ENCODE measurements at places on chromosomes 7 and 10.

DNA sequence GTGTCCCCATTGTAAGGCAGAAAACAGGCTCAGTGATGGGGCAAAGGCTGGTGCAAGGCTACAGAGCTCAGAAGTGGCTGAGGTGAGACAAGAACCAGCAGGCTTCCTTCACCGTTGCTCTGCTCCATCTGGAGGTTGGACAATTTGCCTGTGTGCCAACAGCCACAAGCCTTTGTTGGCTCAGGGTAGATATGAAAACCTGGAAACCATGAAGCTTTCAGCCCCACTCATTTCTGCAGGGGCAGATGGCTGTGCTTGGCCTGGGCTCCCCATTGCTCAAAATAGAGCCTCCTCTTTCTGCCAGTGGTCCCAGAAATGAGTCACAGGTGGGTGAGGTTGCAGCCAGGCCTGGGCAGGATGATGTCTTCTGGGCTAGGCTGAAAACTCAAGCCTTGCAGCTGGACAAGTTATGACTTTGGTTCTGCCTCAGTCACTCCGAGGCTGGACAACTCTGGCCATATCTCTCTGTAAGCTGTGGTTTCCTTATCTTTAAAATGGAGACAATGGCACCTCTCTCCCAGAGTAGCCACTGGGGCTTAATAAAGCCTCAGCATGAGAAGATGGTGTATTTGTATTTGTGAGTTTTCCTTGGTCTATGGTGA, 12.2 kb upstream of the ZNF273 start:
- no peak for DNase-seq

- no peak for DNase-seq
These were observed 1172.3 kb upstream of the LRRTM3 start for GRCh38 chr10:65753532-65753931.

DNA sequence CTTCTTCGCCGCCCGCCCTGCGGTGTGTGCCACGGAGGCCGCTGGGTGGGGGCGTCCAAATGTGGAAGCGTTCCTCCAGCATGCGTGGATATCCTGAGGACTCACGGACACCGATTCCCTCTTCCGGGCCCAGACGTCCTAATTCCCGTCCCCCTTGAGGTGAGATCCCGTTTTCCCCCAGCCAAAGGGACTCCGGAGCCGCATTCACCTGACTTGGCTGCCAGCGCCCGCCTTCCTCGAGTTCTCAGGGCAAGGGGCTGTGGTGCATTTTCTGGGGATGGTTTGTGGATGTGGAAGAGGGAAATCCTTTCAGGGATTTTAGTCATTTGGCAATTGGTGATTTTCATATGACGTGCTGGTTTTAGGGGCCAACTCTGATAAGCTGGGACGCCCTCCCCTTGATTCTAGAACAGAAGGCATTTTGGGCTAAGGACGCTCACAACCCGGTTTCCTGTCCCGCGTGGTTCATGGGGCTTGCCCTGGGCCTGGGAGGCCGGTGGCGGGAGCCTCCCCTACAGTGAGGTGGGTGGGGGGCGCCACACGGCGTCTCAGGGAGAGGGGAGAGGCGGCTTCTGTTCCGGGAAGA, 165.4 kb downstream of the ACTR3B start:
- DNase-seq: peak; percentile 30

- no peak for DNase-seq
These were observed 231.6 kb upstream of the FOXK1 start for GRCh38 chr7:4450483-4450882.

- DNase-seq: no peak
These were observed 164.6 kb downstream of the PTEN start for GRCh38 chr10:88028072-88028471.

GRCh38 chr10:103947799-103948516, 19.0 kb upstream of the SLK start:
- no peak for DNase-seq

- peak; percentile 59 for DNase-seq
These were observed 49.0 kb upstream of the LYZL1 start for GRCh38 chr10:29239569-29240472.

DNA sequence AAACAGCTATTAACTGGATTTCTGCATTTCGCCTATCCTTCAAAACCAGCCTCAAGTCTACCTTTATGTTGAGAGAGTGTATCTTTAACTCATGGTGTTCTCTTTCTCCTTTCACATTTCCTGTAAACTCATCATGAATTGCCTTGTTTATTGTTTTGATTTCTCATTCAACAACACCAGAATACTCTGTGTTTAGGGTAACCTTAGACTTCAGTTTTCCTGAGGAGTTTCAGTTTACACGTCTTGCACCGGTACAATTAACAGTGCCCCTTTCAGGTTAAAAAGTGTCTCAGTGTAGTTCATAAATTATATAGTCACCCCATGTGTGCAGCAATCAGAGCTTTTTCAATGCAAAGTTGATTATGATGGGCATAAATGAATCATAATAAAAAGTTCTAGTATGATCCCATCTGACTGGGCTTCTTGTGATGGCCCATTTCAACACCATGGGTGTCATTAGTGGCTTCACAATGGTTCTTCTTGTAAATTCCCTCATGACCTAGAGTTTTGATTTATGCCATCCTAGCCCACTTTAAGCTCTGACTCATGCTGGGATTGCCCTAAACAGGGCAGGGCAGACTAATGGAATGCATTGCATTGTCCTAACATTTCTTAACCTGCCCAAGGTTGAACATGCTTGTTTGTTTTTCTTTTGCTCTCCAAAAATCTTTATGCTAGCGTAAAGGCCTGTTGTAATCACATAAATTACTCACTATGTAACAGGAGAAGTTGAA, 22.0 kb downstream of the ITGB8 start:
- no peak for DNase-seq

GRCh38 chr7:106523482-106523881, 137.5 kb downstream of the CCDC71L start:
- no peak for DNase-seq

- DNase-seq: no peak
These were observed 105.2 kb downstream of the VWC2 start for GRCh38 chr7:49878627-49879026.

GRCh38 chr10:88073682-88074081, 210.3 kb downstream of the PTEN start:
- no peak for DNase-seq

- no peak for DNase-seq
These were observed 33.8 kb downstream of the TRIM8 start for GRCh38 chr10:102678068-102678400.

DNA sequence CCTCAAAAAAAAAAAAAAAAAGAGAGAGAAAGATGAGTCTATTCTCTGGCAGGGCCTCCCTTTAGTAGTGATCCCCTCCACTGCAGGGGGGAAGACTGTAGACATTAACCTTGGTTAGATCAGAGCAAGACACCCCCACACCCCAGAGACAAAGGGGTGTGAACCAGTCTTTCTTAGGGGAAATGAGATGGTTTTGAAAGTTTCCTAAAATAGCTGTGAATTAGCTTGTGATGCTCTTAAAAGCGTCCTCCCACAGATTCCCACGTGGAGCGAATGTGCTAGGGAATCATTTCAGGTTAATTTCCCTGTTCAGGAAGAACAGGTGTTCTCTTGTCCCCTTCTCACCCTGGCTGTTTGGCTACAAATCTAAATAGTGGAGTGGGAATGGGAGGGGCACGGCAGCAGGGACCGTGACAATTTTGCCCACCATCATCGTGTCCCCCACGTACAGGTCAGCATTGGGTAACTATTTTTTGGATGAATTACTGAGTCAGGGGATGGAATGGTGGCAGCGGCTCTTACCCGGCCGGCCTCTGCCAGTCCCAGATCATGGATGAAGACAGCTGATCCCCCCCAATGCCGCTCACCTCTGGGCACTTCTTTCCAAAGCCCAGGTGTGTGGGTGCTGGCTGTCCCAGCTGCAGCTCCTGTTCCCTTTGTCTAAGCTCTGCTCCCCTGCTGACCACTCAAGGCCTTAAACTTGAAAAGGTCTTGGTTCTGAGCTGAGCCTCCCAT, 152.9 kb downstream of the CCDC3 start:
- no peak for DNase-seq

DNA sequence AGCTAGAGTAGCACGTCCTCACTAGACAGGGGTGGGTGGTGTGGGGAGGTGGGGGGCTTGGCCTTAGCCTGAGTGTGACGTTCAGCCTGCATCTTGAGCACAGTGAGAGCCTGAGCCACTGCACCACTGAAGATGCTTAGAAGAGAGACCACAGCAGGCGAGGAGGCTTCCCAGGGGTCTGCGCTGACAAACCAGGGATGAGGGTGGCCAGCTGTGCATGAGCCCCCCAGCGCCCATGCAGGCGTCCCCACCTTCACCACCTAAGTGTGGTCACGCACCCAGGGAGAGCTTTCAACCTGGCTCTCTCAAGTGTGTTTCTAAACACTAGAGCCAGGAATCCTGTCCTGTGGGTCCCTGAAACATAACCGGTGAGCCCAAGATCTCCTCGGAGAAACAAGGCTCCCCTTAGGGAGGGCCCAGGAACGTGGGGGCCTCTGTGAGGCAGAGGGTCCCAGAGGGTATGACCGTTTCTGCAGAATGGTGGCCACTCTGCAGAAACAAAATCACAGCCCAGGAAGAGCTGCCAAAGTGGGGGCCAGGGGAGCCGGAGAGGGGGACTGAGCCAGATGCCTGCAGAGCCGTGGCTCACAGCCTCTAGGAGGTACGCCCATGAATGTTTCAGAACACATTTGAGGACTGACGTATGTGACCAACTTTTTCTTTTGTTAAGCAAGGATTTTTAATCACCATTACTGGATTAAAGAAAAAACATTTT, 85.2 kb upstream of the INSIG1 start:
- DNase-seq: no peak

DNA sequence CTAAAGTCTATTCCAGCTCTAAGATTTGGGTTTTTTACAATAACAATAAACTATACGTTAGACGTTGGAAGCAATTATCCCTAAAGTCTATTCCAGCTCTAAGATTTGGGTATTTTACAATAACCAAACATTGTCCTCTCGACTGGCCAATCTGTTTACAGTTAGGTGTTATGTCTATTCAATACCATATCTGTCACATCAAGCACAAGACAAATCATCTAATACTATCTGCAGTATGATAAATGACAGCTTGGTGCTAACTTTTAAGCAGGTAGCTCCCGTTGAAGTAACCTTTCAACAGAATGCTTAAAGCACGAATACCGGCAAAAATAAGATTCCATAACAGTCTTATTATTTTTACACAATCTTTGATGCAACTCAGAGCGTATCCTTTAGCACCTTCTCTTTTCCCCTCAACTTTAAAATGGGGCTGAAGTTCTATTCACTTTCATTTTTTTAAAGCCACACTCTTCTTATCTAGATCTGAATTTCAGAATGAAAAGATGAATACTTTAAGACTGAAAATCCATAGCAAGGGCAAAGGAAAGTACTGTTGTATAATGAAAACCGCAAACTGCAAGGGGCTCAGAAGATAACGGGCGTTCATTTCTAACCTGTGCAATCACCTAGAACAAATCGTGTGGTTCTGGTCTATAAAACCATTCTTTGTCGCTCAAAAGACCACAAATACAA, 925 bp downstream of the H2AZ2 start:
- no peak for DNase-seq

- peak; percentile 34 for DNase-seq
These were observed 221.0 kb downstream of the AUTS2 start for GRCh38 chr7:69819333-69819705.

DNA sequence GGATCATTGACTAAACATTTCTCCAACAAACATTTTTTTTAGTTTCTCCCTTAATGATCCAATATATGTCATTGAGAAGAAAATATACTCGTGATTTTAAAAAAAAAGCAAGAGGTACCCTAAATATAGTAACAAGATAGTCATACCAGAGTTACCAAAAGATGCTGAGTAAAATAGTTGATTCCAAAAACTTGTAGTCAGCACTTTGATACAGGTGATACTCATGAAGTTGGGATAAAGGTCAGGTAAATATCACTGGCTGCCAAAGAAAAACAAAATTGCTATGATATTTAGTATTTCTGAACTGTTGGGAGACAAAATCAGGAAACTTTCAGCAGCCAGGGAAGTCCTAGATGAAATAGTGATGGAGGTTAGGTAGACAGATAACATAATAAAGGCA, 225.3 kb downstream of the DYNC1I1 start:
- no peak for DNase-seq

DNA sequence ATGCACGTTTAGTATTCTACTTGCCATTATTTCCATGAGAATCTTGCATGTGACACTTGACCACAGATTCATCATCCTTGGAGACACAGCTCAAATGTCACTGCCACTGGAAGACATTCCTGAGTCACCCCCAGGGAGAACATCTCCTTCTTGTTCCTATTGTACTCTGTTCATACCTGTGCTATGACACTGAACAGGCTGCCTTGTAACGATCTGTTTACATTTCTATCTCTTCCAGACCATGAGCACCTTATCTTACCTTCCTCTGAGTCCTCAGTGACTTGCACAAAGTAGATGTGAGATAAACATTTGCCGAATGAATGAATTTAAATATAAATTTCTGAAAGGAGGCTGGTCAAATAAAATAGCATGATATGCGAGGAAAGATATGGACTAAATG, 331.9 kb upstream of the LRRN3 start:
- no peak for DNase-seq

- no peak for DNase-seq
These were observed 90.4 kb upstream of the TNS3 start for GRCh38 chr7:47672271-47672791.

- DNase-seq: no peak
These were observed 122.0 kb upstream of the AHR start for GRCh38 chr7:17176371-17177032.

DNA sequence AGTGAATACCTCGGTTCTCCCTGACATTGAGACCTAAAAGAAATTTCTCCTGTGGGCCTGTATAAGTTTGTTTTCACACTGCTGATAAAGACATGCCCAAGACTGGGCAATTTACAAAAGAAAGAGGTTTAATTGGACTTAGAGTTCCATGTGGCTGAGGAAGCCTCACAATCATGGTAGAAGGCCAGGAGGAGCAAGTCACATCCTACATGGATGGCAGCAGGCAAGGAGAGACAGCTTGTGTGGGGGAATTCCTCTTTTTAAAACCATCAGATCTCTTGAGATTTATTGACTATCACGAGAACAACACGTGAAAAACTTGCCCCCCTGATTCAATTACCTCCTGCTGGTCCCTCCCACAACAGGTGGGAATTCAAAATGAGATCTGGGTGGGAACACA, 6.7 kb downstream of the TMEM72 start:
- no peak for DNase-seq

- peak; percentile 82 for DNase-seq
These were observed at the start of gene GTF2I for GRCh38 chr7:74657692-74658177. Gene GTF2I, plus strand, starts transcription at chr7:74657718. Its CDS starts 31,411 bp downstream, at chr7:74689129.

DNA sequence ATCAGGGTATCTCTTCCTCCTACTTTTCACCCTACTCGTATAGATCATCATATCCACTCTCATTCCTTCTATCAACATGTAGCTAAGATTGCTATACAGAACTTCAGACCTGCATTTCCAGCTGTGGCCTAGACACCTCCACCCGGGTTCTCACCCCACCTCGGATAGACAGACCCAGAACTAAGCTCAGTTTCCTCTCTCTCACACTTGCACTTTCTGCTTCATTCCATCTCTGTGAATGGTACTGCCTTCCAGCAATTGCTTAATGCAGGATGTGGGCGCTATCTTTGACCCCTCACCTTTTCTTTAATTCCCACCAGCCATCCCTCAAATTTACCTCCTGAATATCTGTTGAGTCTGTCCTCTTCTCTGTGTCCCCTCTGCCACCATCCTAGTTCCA, 35.7 kb downstream of the AGK start:
- no peak for DNase-seq

Data from neural progenitor cell (in vitro differentiated cells).